Fibroblast of pulmonary artery (primary cell): ENCODE measurements at places on chromosomes 7 and 10.

DNA sequence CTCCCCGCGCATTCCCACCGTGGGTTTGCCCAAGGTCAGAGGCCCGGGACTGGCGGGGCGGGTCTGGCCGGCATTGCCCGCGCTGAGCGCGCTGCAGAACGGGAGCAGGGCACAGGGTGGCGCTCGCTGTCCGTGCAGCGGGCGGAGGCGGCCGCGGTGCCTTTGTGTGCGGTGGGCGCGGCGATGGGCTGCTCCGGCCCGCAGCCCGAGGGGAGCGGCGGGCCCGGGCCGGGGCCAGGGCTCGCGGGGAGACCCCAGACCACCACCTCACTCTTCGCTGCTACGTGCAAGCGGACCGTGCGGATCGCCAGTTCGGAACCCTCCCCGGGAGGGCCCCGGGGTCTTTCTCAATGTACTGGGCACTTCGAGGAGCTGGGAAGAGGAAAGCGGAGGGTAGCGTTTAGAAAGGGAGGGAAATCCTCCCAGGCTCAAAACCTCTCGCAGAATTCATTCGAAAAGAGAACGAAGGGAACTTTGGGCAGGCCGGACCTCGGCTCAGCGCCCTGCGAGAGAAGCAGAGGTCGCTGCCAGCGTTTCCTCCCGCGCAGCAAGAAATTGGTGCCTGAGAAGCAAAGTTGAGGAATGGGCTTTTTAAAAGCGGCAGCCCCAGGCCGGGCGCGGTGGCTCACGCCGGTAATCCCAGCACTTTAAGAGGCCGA lies 8.5 kb downstream of the SP8 start:
- peak; percentile 35 for DNase-seq

GRCh38 chr7:31878875-31879274 lies 191.3 kb downstream of the PDE1C start:
- DNase-seq, result no peak

GRCh38 chr7:96100737-96101136 lies 221.2 kb downstream of the SLC25A13 start:
- DNase-seq, result no peak

DNA sequence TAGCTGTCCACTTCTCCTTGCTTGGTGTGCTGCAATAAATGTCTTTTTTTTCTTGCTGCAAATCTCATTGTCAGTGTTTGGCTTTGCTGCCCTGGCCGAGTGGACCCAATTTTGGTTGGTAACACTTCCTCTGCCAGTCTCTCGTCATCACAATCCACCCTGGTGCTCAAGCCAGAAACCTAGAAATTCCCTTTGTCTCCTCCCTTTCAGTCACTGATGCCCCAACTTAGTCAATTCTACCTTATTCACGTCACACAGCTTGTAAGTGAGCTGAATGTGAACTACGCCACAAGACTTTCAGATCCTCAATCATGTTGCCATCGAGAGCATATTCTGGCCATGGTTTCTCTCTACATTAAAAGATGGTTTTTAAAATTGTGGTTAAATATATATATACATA lies 13.0 kb upstream of the FRA10AC1 start:
- DNase-seq, result no peak

DNA sequence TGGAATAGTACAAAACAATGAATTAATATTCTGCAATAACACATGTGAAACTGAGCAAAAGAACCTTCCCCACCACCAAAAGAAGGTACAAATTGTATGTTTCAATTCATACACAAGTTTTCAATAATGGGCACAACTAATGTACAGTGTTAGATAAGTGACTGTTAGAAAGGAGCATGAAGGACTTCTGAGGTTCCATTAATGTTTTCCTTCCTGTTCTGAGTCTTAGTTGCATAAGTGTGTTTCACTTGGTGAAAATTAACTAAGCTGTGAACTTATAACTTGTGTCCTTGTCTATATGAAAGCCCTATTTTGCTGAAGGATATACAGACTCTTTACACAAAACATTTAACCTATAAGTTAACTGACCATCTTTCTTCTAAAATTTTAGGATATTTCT lies 8.2 kb downstream of the GSAP start:
- no peak for DNase-seq

- no peak for DNase-seq
Observed at GRCh38 chr10:96560489-96560888, 26.3 kb downstream of the TM9SF3 start.

GRCh38 chr10:107166403-107166802 lies 1.9 kb upstream of the SORCS1 start:
- DNase-seq, result no peak

GRCh38 chr7:103065667-103066066 lies 8.9 kb downstream of the FBXL13 start:
- peak; percentile 46 for DNase-seq

DNA sequence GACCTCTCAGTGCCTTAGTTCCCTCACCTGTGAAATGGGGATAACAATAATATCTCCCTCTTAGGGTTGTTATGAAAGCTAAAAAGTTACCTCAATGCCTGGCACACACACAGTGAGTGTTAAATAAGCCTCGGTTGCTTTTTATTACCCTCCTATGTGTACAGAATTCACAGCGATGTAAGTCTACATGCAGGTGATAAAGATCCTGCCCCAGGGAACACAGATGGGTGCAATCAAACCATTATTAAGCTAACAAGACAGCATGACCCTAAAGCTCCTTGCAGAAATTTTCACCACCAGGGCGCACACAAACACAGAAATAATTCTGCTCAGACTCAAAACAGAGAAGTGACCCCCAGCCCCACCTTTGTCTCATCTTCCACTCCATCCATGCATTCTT lies 261.9 kb downstream of the SNX10 start:
- no peak for DNase-seq

DNA sequence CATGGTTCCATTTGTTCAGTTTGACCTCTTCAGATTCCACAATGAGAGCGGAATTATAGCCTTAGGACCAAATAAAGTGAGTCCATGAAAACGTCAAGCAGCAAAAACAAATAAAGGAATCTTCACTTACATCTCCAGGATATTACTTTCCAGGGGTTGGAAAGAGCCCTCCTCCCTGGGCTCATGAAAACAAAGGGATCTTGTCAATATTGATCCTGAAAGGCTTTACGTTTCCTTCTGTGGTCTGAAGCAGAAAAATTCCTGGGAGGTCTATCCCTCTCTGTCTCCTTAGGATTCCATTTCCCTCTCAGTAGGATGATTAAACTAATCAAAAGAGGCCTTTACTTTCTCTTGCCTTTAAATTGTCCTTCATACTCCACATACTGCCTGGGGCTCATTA lies 293.5 kb downstream of the GPAM start:
- DNase-seq, result no peak

GRCh38 chr7:92362131-92362530 lies 85.2 kb upstream of the GATAD1 start:
- DNase-seq, result peak; percentile 71

DNA sequence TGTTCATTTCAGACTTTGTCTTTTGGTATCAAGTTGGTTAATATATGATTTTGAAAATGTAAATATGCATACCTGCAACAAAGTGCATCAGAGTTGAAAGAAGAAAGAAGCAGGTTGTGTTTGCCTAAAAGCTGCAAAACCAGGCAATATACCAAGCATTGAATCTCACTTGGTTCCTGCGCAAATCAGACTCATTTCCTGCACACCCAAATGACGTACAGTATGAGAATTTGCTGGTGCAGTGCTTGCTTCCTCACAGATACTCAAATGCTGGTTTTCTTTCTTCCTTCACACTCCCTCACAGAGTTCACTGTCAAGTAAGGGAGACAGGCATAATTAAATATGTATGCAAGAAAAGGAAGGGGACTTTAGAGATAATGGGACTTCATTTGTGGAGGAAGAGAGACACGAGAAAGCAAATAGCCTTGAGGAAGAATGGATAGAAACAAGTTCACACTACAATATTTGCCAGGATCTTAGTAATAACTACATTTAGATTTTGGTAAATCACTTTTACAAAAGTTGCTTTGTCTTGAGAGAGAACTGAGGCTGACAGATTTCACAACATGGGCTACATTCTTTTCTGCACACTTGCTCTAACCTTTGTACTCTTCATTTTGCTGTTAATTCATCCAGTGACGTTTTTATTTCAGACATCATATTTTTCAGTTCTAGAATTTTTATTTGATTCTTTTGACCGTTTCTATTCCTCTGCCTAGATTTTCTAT lies 56.9 kb upstream of the AOAH start:
- DNase-seq, result no peak

GRCh38 chr10:37871143-37871542 lies 13.7 kb upstream of the ZNF248 start:
- DNase-seq, result no peak

GRCh38 chr7:95919556-95919955 lies 147.2 kb downstream of the DYNC1I1 start:
- DNase-seq, result no peak

GRCh38 chr7:146090023-146090645 lies 26.5 kb upstream of the CNTNAP2 start:
- peak; percentile 35 for DNase-seq

DNA sequence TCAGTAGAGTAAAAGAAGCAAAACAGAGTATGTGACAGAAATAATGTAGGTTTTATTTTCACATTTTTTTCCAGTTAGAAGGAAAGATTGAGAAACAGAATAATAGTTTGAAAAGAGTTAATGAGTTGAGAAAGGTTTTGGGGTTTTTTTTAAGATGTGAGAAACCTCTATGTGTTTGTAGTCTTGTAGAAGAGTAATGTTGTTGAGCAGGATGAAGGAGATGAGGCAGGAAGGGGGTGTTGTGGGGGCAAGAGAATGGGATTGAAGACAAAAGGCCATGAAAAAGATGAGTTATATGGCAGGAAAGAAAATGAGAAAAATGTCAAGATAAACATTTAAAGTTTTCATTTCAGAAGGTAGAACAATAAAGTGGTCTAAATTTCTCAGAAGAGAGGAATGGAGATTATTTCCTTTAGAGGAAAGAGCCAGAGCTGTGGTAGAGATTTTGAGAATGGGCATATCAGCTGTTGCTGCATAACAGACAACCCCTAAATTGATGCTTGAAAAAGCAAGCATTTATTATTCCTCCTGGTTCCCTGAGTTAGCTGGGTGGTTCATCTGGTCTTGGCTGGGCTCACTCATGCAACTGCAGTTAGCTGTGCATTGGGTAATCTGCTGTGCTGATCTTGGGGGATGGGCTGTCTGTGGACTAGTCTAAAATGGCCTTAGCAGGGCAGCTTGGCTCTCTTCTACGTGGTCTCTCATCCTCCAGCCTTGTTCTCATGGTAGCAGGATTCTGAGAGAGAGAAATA lies 27.1 kb downstream of the PCGF5 start:
- peak; percentile 34 for DNase-seq

- no peak for DNase-seq
Observed at GRCh38 chr10:44173608-44173894, 211.3 kb downstream of the CXCL12 start.

- no peak for DNase-seq
Observed at GRCh38 chr10:12670004-12670403, 320.7 kb downstream of the CAMK1D start.

DNA sequence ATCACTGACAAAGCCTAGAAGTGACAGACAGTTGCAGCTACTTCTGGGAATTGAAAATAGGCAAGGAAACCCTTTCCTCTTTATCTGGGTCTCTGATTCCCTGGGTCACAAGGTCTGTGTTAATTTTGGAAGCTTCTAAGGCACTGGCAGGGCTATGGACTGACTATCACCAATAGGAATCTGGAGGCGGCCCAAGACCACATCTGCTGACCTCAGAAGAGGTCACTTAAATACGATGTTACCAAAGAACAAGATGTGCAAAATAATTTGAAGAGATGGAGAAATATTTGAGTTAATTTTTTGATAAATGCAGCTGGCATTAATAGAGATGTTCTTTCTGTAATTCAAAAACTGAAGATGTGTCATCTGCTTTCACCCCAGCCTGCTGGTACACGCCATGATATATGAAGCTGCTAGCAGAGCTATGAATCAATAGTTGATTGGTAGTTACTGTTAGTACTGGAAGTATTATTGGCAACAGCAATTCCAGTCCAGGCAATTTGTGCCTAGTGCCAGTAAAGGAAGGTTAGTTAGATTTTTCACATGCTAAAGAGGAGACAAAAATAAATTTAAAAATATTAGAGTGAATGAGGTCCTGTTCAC lies 5.5 kb upstream of the STEAP4 start:
- peak; percentile 10 for DNase-seq

GRCh38 chr7:29609162-29610037 lies 45.8 kb downstream of the PRR15 start:
- DNase-seq, result peak; percentile 55

- DNase-seq, result no peak
Observed at GRCh38 chr10:21473541-21473940, 51.9 kb downstream of the SKIDA1 start.

GRCh38 chr10:24518981-24519597 lies 204.6 kb downstream of the ARHGAP21 start:
- peak; percentile 76 for DNase-seq

GRCh38 chr7:101856473-101857357 lies 39.3 kb downstream of the CUX1 start:
- peak; percentile 86 for DNase-seq

GRCh38 chr7:124908259-124908658 lies 21.4 kb downstream of the POT1 start:
- no peak for DNase-seq

DNA sequence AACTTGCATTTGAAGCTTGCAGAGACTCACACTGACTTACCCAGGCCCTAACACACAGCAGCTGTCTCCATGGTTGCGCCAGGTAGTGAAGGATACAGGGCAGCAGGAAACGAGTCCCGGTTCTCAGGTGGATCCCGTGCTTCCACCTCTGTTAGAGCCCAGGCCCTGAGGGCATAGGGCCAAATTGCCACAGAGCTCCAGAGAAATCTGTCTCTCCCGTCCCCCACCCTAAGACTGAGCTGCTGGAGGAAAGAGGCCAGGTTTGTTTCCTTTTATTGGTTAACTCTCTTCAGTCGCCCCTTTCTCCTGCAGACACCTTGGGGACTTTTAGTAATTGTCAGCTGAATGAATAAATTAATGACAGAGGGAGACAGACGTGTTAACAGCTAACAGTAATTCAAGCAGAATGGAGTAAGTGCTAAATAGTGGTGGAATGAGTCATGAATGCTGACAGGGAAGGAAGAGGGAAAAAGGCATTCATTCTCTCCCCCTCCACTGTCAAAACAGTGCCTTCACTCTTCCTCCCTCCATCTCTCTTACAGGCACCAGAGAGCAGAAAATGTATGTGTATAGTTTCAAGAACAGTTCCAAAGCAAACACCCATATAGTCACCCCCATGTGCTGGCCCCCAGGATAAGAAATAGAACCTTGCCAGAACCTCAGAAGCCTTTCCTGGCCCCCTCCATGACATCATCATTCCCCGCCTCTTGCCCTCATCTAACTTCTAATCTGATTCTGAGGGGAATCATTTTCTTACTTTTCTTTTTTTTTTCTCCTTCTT lies 16.8 kb upstream of the DLG5 start:
- DNase-seq, result peak; percentile 76

DNA sequence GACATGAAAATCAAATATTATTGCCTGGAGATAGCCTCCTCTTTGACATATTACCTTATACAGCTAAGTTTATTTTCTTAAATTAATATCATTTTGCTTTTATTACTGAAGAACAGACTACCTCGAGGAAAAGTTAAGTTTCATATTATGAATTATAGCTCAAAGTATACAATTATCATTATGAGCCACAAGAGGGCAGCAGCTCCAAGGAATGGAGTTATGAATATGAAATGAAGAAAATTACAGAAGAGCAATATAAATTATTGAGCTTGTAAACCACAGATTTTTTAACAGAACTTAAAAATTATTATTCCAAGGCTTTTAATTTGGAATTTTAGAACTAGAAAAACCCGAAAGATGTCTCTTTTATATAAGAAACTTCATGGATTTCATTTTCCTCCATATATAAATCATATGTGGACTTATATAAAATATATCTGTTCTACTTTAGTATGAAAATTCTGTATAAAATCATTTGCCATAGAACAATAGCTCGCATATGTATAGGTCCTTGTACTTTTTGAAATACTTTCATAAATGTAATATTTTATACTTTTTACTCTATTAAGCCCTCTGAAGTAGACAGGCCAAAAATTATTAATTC lies 40.1 kb downstream of the IQUB start:
- peak; percentile 69 for DNase-seq

GRCh38 chr7:44292876-44293560 lies 32.4 kb downstream of the CAMK2B start:
- no peak for DNase-seq
